ENCODE measurements at places on chromosomes 4 and X.

DNA sequence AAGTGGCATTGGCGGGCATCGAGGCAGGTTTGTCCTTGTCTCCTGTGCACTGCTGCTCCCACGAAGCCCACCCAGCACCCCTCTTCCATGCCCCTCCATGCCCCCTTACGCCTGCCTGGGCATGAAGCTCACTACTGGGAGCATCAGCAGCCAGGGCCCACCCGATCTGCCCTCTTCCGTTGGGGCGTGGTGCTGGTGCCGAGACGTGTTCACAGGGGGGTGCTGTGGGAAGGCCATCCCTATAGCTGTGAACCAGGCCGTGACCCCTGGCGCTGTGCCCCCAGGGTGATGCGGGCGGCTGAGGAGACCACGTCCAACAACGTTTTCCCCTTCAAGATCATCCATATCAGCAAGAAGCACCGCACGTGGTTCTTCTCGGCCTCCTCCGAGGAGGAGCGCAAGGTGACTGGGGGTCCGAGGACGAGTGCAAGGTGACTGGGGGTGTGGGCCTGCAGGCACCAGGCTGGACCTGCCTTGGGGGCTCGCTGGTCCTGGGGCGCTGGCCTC is 19.3 kb upstream of the ADD1 start:
- DNase-seq: no peak

- DNase-seq: no peak
These were observed 39.4 kb upstream of the TET2 start for GRCh38 chr4:105107095-105107856.

DNA sequence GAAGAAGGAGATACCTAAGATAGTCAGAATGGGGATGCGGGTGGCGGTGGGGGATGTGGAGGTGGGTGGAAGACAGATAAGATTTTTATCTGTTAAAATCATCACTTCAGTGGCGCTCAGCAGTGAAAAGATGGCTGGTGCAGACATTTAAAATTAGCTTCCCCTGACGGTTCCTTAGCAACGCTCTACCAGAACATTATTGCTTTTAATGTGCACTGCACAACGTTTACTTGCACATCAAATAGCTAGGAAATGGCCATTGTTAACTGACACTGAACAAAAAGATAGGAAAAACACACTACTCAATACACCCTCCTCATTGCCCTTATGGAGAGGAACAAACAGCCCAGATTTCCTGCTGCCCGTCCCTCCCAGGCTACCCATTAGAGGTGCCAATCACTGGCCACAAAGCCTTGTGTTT is 61.0 kb upstream of the FTHL17 start:
- DNase-seq: no peak

DNA sequence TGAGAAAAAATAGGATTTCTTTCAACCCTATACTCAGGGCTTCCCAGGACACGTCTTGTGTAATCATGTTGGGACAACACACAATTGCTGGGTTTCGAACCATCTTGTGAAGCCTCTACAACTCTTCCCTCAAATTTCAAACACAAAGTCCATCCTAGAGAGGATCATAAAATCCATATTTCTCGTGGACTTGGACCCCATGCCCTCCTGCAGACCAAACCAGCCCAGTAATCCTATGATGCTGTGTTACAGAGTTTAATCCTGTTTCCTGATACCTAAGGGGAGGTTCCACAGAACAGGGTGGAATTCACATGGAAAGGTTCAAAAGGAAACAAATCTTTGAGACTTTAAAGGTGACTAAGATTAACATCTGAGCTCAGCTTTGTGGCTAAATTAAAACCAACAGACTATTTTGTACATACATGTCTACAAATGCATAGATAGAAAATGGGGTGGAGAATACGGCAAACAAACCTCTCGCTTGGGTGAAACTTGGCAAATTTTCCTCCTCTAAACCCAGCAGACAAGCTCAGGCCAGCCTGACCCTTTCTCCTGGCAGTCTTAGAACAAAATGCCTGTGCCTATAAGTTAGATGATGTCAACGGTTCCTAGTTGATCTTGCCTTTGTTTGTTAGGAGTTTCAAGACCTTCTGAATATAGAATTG is 38.1 kb downstream of the EGFL6 start:
- DNase-seq: no peak

DNA sequence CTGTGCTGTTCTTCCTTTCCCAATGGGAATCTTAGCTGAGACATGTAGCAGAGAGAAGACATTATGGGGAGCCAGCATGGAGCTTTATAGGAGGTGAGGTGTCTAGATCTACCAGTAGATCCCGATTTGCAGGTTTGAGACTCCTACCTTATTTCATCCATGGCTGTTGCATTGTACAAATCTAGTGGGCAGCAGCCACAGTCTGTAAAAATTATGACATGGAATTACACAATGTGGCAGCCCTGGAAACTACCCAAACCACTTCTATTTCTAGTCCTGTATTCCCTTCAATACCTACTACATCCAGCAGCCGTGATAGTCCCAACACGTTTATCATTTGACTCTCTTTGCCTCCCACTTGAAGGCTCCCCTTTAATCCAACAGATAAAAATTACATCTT is 8.1 kb downstream of the ATP7A start:
- DNase-seq: no peak

DNA sequence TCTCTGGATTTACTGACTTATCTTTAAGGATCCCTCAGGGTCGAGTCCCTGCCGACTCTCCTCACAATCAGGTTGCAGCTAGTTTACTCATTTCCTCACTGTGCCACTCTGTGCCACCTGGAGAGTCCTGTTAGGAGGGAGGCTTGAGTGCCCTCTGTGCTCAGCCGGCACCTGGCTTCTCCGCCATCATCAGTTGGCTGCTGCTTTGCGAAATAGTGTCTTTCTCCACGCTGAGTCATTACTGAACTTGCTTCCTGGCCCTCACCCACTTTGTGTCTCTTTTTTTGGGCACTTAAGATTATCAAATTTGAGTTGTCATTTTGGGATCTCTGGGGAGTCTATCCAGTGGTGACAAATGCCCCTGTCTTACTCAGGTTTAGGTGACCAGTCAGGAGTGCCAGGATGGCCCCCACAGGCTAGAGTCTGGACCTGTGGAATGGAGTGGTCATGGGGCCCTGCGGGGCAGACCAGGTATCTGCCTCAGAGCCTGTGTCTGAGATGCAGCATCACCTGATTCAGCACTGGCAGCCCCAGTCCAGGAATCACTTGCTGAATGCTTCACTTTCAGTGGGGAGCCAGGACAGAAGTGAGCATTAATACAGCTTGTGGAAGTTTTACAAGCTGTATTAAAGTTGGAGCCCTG is 37.7 kb downstream of the JADE1 start:
- no peak for DNase-seq

- DNase-seq: no peak
These were observed 19.6 kb downstream of the MSANTD1 start for GRCh38 chr4:3268395-3269104.

DNA sequence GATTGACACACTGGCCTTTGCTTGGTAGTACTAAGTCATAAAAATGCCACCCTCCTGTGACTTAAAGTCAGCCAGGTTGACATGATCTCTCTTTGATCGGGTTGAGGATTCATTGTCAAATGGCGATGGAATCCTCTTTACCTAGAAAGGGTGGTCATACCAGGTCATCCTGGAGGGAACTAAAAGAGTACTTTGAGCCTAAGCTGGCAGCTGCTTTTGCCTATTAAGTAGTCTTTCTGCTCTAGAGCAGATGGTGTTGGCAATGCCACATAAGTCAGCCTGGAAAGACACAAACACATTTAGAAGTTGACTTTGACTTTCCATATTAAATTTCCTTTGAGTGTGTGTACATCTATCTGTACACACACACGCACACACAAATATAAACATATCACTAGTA is 39.2 kb upstream of the C4orf54 start:
- no peak for DNase-seq

GRCh38 chrX:122625821-122626220 is 558.3 kb upstream of the GRIA3 start:
- no peak for DNase-seq

DNA sequence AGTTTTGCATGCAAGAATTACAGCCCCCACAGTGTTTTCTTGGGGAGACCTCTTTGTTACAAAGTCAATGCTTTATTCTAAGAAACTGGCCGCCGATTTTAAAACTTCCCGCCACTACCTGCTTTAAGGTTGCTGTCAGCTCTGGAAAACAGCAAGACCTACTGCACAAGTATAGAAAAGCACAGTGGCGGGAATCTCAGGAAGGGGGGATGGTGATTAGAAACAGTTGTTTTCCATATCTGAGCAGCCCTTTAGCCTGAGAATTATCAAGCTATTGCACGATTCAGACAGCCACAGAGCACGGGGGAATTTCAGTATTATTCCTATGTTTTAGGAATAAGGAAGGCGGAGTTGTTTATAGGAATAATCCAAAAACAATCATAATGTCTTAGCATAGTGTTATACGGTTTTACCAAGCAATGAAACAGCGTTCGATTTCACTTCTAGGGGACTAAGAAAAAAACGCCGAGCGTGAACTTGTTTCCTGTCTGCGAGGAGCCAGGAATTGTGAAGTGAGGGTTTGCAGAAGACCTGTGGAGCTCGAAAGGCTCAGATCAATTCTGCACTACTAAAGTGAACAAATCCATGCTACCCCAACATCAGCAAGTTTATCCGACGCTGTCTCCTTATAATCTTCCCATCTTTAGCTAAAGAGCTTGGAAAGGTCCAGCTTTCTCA is 81.3 kb downstream of the HMGN5 start:
- no peak for DNase-seq

- no peak for DNase-seq
These were observed 123.6 kb upstream of the MID1 start for GRCh38 chrX:10744007-10744406.

GRCh38 chr4:85907001-85907400 is 432.1 kb downstream of the ARHGAP24 start:
- no peak for DNase-seq

GRCh38 chr4:26050212-26050643 is 136.2 kb downstream of the SMIM20 start:
- DNase-seq: no peak

DNA sequence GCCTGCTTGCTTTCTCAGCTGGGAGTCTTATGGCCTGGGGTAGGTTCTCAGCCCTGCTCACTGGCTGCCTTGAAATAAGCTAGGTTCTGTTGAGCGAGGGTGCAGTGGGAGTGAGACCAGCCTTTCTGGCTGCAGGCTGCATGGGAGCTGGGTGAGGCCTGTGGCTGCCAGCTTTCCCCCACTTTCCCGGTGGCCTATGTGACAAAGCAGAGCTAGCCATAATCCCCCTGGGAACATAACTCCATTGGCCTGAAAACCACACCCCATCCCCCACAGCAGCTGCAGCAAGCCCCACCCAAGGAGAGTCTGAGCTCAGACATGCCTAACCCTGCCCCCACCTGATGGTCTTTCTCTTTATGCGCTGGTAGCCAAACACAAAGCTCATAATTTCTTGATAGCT is 118.9 kb downstream of the KLHL4 start:
- DNase-seq: no peak

- DNase-seq: no peak
These were observed 25.7 kb upstream of the UGT2B7 start for GRCh38 chr4:69070590-69070989.

DNA sequence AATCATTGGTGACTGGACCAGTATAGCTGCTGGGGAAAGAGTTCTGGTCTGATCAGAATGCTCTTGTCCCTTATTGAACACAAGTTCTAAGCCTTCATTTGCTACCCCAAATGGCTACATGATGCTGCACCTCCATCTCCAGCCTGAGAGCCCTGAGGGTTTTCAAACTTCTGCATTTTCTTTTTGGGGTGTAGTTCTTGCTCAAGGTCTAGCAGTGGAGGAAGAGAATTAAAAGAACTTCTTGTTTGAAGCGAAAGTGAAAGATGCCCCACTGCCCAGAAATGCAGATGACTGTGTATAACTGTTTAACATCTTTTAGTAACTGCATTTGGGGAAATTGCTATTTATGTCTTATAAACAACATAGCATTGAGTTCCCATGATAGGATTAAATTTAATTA is 38.5 kb downstream of the LAMTOR3 start:
- DNase-seq: no peak

- DNase-seq: no peak
These were observed 9.2 kb upstream of the ANXA3 start for GRCh38 chr4:78542373-78542772.

- DNase-seq: no peak
These were observed 124.8 kb downstream of the LRBA start for GRCh38 chr4:150890246-150890645.

DNA sequence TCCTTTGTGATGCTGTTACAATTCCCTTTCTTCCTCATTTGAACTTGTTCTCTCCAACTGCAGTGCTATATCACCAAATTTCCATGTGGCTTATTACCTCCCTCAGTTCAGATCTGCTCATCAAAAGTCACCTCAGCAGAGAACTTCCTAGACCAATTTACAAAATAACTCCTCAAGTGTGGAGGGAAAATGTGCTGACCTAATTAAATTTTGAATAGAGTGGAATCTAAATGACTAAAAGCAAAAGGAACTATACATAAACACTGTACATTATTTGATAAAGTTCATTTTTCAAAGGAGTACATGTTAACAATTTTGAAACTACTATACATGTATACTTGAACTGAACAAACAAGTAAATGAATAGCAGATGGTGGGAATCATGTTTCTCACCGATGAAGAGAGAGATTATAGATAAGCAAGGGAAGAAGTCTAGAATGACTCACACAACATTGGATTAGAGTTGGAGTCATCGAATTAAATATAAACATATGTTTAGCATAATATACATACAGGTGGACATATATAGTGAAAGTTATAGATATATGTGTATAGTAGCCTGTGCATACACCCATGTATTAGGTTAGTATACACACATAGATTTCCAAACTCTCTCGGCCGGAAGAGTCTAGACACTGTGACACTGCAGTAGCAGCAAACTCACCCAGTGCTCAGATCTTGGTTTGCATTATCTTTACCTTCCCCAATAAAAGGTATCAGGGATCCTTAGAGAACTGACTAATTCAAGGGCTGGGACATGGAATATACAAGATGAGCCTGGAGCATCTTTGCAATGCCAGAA is 318.7 kb downstream of the PCDH18 start:
- no peak for DNase-seq

DNA sequence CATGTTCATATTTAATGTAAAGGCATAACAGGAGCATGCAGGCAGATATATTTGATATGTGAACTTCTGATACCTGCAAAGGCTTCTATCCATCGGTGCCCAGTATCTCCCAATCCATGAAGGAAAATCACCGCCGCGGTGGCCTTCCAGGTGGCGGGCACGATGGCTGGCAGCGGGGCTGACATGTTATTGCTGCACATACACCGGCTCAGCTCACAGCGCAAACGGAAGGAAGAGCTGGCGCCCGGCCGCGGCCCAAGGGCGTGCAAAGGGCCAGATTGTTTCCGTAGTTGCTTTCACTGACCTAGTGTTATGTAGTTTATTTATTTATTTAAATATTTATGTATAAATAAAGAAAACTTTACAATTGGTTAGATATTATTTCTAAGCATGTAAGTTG is 322.7 kb upstream of the PITX2 start:
- DNase-seq: no peak

GRCh38 chr4:69881173-69881773 is 21.3 kb upstream of the SULT1E1 start:
- DNase-seq: peak; percentile 0

- DNase-seq: no peak
These were observed 8.5 kb upstream of the TCEAL9 start for GRCh38 chrX:103347682-103348397.

- no peak for DNase-seq
These were observed 78.3 kb downstream of the CRLF2 start for GRCh38 chrX:1134156-1134555.
